Heart right ventricle (tissue), 16 donors: ENCODE measurements at places on chromosomes 4 and X.

DNA sequence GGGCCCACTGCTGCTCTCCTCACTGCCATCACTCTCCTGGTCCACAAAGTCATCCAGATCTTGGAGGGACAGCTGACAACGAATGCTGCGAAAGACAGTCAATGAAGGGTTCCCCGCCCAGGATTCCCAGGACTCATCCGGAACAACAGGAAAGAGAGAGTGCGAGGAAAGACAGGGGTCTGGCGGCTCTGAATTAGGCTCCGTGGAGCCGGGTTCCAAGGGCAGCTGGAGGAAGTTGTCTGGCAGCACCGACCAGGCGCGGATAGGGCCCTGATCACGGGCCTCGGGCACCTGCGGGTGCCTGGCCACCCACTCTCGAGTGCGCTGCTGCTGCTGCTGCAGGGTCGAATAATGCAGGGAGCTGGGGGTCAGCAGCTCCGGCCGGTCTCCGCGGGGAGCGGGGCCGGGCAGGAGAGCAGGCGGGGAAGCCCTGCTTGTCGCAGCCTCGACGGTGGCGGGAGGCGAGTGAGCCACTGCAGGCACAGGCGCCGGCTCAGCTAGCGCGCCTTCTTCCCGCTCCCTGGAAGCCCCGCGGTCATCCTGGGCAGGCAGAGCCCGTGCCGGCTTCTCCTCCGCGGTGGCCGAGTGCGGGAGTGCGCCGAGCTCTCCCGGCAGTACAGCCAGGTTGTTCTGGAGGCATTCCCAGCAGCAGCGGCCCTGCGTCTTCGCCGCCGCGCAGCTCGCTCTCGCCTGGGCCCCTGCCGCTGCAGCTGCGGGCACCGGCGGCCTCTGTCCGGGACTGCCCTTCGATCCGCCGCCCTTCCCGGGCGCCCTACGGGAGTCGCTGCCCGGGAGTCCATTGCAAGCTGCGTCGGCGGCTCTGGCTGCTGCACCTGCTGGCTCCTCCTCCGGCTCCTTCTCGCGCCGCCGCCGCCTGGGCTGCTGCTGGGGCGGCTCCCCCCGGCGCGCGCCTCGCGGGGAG, 1.1 kb downstream of the SOWAHB start:
- H3K4me1 ChIP-seq, result peaks cover 6% of the 10 kb centered on the region
- H3K27ac ChIP-seq, result no peak overlapping the region
- peaks cover 73% of the 10 kb centered on the region for H3K27me3 ChIP-seq
- peak; percentile 21 for DNase-seq
- H3K36me3 ChIP-seq, result no peaks in the 10 kb centered on the region

GRCh38 chrX:69019073-69019890, 146.0 kb downstream of the PJA1 start:
- no peak overlapping the region for H3K4me3 ChIP-seq
- DNase-seq, result no peak

- no peaks in the 10 kb centered on the region for H3K27me3 ChIP-seq
- H3K4me1 ChIP-seq, result peaks cover 23% of the 10 kb centered on the region
- peak overlapping the region; percentile 59 for H3K4me3 ChIP-seq
Observed at GRCh38 chrX:275476-275966, 5.7 kb upstream of the PLCXD1 start.

DNA sequence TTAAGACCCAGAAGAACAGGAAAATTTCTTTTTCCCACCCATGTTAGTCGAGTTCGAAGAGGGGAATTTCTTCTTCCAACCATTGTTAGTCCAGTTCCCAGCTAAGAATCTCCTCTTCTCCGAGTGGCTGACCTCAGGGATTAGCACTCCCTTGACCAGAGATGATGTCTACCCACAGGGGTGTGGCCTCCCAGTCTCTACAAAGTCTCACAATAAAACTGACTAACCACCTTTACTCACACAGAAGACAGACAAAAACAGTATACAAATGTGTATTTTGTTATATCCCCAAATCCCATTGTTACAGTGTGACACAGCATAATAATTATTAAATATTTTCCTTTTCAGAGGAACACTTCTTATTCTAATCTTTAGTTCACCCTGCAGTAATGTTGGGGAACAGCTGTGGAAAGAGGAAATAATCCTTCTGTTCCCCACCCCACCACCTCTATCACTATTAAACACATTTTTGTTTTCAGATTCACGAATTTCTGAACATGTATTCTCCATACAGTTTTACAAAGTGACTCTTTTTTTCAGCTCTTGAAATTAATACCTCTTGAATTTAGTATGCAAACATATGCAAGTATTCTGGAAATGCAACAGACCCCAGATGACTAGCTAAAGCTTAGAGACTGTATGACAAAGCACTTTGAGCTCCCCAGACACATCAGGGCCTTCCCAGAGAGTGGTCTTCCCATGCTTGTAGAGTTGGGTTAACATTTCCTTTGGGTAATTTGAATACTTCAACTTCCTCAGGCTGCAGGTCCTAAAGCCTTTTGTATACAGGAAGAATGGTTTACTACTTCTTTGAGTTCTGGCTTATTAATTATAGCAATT, 62.5 kb upstream of the NFKB1 start:
- peak overlapping the region; percentile 73 for H3K27ac ChIP-seq
- H3K4me1 ChIP-seq, result peaks cover 17% of the 10 kb centered on the region
- no peak for DNase-seq

DNA sequence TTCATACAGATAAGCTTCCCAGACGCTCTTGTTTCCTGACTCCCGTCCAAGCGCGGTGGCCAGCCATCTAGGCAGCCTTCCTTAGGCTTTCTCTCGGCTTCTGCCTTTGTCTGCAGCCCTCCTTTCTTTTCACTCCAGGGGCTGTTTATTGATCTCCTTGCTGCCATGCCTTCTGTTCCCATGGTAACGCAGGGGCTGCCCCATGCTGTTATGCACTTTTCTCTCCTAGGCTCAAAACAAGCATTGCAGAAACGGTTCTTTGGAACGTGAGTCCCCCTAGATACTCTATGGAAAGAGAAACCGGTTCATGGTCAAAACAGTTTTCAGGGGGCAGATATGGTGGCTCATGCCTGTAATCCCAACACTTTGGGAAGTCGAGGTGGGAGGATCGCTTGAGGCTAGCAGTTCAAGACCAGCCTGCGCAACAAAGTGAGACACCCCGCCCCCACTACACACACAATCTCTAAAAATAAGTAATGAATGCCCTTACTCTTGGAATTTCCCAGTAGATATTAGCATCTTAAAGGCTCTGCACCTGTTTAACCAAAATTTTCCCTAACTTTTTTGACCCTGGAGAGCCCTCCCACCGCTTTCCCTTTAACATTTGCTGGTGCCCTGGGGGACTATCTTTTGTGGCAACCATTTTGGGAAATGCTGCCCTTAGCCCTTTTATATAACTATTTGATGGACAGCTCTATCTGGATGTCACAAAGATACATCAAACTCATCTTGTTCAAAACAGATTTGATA, 53.9 kb upstream of the ZNF157 start:
- H3K4me1 ChIP-seq, result no peaks in the 10 kb centered on the region
- no peak overlapping the region for H3K4me3 ChIP-seq
- peak; percentile 3 for DNase-seq

- peaks cover 7% of the 10 kb centered on the region for H3K4me1 ChIP-seq
- H3K27me3 ChIP-seq, result peaks cover 56% of the 10 kb centered on the region
- DNase-seq, result no peak
- H3K4me3 ChIP-seq, result no peak overlapping the region
Observed at GRCh38 chr4:1509366-1509765, 103.1 kb upstream of the NKX1-1 start.

DNA sequence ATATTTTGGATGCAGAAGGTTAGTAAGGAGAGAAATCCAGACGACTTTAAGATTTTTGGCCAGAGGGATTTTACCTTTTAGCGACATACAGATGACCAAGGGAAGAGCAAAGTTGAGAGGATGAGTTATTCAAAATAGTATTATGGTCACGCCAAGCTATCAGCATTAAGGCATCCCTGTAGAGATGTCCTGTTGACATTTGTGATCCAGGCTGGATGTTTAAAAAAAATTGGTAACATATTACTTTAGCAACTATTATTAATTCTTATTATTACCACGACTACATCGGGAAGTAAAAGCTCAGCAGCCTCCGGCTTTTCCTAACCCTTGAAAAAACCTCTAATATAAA, 562 bp upstream of the OSTC start:
- H3K27me3 ChIP-seq, result no peaks in the 10 kb centered on the region
- peak overlapping the region; percentile 78 for H3K4me3 ChIP-seq
- no peak for DNase-seq
- peak overlapping the region; percentile 91 for H3K27ac ChIP-seq
- H3K36me3 ChIP-seq, result no peaks in the 10 kb centered on the region
